Lung microvascular endothelial cell (primary cell): ENCODE measurements at places on chromosomes 7 and 10. TPM values are rescaled to one million over a fixed set of nuclear protein-coding genes. Genes with fewer than 3 reads are reported as not detected.

GRCh38 chr10:329361-330099 lies 194.3 kb downstream of the ZMYND11 start:
- peak; percentile 90 for DNase-seq

DNA sequence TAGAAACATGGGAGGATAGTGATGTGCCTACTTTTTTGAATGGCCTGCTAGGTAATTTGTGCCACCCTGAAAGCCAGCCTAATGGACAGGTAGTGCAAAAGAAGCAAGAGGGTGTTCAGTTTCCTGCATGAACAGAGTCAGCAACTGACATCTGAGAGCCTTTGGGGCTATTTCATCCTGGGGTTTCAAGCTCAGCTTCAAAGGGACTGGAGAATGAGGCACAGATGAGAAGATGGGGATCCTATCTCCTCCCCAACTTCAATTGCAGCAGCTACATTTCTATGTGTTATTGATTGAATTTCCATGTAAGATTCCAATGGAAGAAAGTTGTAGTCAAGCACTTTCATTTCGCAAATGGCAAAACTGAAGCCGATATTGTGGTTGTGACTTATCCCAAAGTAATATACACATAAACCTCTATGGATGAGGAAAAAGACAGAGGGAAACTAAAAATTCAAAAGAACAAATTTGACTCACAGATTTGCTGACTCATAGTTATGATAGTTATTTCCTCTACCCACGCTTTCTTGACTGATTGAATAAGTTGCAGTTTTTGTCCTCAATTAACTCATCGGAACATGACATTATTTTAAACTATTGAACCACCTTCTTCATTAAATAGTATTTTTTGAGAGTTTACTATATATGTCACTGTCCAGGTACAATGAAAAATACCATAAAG lies 42.6 kb upstream of the NRP1 start:
- DNase-seq, result peak; percentile 10

GRCh38 chr10:70699659-70700174 lies 27.4 kb downstream of the ADAMTS14 start:
- DNase-seq, result no peak

GRCh38 chr7:41996381-41997035 lies 240.5 kb downstream of the GLI3 start:
- DNase-seq, result peak; percentile 79

GRCh38 chr7:99368750-99369389 lies 5.7 kb upstream of the ARPC1B start:
- DNase-seq, result no peak

The MAGI2 gene
- 0.40 and 0.44 TPM in 2 replicates for total RNA-seq

The COL17A1 gene
- under 0.01 and 0.44 TPM in 2 replicates for total RNA-seq
